ENCODE measurements at places on chromosomes 5 and 9.

DNA sequence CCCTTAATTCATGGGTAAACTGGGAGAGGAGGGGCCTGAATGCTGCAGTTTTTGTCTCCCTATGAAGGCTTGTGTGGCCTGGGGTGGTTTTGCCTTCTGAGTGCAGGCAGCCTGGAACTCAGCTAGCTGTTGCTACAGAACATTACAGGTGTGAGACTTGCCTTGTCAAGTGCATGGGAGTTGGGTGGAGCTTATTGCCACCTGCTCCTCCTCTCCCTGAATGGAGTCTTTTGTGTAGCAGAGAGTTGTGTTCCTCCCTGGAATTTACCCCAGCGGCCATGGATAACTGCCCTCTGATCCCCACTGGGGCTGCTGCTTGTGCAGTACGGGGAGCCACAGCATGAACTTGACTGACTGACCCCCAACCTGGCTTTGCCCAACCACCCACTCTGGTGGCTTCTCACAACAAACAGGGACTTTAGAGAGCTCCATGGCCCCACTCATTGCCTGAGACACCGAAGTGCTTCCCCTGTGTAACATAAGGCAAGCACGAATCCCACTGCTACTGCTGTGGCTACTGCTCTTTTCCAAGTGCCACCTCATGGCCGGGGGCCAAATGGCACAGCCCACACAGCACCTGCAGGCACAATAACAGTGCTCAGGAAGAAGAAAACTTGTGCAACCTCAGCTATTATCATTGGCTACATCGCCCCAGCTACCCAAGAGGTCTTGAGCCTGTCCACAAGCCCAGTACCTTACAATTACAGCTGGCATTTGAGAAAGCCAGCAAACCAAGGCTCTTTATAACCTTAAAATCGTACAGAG is 942.9 kb downstream of the CDH18 start:
- no peak for DNase-seq

- no peak for DNase-seq
These were observed 109.8 kb downstream of the SAXO1 start for GRCh38 chr9:18923167-18923566.

DNA sequence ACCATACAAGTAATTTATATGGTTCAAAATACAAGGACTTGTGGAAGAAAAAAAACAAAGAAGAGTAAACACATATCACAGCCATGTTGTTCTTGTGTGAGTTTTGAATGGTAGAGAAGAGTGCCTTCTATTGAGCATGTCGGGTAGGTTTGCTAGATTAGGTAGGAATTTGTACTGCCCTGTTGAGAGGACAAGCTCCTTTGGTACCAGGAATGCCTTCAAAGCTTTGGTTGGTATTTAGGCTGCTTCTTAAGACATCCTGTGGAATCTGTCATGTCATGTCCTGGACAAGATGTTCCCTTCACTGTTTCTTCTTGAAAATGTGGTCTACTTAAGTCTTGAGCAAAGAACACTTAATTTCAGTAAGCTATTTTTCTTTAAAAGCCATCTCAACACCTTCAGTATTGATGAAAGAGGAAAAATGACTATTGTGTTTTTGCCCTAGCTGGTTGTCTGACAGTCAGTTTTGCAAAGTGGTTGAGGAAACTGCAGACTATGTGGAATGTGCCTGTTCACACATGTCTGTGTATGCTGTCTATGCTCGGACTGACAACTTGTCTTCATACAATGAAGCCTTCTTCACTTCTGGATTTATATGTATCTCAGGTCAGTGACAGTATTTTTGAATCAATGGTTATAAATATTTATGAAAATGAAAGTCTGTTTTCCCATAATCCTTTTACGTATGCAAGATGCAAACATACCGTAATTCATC is 296.9 kb downstream of the ADGRV1 start:
- no peak for DNase-seq

GRCh38 chr5:164048359-164048926 is 543.0 kb downstream of the MAT2B start:
- DNase-seq = no peak

- DNase-seq = no peak
These were observed 23.1 kb upstream of the TDRD7 start for GRCh38 chr9:97388721-97389238.

DNA sequence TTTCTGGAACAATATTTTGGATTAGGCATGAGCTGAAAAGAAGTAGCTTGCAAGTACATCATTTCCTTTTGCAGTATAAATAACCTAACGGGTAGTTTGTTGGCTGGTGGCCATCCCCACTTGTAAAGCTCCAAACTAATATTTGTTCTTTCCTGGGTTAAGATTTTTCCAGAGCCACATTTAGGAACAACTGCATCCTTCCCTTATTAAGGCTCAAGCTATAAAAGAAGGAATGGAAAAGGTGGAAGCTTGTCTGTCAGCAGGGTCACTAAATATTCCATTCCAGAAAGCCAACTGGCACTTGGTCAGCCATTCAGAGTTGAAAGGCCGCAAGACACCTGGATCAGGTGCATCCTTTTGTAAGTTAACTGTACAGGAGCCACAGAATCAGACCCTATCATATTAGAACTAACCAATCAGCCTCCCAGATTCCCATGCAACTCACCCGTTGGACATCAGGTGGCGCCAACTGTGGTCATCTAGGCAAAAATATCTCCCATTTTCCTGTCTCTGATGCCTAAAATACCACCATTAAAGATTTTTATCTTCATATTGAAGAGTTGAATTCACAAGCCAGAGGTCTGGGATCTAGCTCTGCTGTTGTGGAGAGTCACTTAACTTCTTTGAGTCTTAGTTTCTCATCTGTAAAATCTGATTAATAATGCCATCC is 82.9 kb downstream of the PTCD2 start:
- DNase-seq = no peak

DNA sequence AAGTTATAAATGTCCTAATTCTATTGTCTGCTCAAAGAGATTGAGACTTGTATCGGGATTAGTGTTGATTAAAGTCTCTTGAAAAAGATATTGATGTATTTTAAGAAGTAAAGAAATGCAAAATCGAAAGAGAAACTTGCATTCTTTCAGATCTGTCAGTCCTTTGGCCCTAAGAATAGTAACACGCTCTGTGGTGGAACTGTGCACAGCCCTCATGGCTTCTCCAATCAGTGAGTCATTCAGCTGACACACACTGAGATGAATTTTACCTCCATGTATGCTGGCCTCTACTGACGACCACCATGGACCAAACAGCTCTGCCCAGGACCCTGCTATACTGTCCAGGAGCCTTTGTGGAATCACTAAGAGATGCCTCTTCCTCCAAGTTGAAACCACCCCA is 232.4 kb downstream of the ESM1 start:
- DNase-seq = no peak

- DNase-seq = no peak
These were observed 233.4 kb downstream of the COMMD10 start for GRCh38 chr5:116318091-116318854.

DNA sequence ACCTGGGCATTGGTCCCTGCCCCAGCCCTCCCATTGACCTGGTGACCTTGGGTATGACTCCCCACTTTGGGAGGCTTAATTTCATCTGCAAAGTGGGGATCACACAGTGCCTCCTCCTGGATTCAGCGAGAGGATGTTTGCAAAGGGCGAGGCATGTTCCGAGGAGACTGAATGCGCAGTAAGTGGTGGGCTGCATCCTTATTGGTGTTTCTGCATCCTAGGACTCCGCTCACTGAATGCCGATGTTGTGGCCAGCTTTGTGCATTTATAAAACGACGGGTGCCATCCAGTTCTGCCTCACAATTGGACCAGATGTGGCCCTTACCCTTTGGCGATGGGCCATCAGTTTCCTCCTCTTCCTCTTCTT is 23.5 kb upstream of the AIF1L start:
- DNase-seq = no peak

DNA sequence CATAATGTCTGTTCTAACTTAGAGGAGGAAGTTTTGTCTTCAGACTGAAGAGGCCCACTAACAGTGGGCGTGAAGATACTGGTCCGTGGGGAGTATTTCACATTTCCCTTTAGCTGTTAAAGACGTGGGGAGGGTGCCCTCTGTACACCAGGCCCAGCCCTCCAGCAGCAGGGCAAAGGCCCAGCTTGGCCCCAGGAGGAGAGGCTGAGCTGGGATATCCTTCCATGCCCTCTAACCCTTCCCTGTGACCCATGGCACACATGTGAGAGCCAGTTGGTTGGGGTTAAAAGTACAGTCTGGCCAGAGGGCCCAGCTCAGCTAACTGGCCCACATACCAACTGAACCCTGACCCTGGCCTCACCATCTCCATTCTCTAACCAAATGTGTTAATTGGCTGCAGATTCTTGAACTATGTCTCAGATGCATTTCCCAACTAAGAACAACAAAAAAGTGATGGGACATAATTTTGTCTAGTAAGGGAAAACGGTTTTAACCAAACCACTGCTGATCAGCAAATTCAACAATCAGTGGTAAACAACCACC is 74.4 kb downstream of the LHFPL2 start:
- no peak for DNase-seq

DNA sequence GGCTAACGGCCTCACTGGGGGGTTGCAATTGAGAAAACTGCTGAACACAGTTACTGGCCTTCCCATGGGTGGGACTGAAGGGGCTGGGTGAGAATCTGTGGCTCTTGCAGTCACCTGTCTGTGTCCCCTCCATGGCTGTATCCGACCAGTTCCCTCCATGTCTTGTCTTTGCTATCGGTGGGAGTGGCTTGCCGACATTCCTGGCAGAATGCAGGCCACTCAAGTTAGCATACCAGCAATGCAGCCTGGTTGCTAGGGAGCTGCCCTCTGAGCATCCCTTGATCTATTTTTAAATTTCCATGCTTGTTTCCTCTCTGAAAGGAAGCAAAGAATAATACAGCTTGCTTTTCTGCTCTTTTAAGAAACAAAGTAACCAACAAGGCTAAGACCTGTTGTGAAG is 1509.7 kb upstream of the WWC1 start:
- no peak for DNase-seq

DNA sequence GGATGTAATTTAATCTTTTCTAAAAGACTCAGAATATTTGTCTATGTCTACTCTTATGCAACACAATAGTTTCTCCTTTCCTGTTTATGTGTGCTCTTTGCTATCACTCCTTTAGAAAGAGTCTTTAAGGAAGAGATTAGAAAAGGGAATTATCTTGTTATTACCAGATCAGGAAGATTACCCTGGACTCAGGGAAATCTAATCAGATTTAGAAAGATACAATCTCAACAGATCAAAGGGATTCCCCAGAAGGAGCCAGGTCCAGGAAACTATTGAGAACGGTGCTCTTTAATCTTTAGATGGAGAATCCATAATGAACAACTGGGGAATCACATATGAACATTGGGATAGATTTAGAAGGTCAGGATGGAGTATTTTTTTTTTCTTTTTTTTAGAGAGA is 32.4 kb upstream of the ZFR start:
- no peak for DNase-seq

GRCh38 chr9:22528485-22528884 is 81.9 kb downstream of the DMRTA1 start:
- no peak for DNase-seq

- no peak for DNase-seq
These were observed 148.9 kb upstream of the IRX2 start for GRCh38 chr5:2900360-2900759.

- no peak for DNase-seq
These were observed 6.3 kb downstream of the NR2F1-AS1 start for GRCh38 chr5:93574491-93575305.

DNA sequence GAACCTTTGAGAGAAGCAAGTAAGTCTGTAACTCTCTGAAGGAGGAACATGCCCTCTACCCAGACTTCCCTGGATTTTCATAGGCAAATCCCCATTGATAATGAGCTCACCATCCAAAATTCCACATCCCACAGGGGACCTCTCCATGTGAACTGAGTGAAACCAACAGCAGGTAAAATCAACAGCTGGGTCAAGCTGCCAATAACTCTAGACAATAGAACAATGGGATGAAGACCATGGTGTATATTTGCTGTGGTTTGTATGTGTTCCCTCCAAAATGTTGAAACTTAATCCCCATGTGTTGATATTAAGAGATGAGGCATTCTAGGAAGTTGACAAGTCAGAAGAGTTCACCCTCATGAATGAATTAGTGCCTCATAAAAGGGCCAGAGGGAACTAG is 110.2 kb upstream of the MYO10 start:
- DNase-seq = no peak

- DNase-seq = no peak
These were observed 9.6 kb downstream of the PALM2AKAP2 start for GRCh38 chr9:109789556-109789955.

- DNase-seq = no peak
These were observed 14.4 kb upstream of the TMOD1 start for GRCh38 chr9:97487107-97487506.

DNA sequence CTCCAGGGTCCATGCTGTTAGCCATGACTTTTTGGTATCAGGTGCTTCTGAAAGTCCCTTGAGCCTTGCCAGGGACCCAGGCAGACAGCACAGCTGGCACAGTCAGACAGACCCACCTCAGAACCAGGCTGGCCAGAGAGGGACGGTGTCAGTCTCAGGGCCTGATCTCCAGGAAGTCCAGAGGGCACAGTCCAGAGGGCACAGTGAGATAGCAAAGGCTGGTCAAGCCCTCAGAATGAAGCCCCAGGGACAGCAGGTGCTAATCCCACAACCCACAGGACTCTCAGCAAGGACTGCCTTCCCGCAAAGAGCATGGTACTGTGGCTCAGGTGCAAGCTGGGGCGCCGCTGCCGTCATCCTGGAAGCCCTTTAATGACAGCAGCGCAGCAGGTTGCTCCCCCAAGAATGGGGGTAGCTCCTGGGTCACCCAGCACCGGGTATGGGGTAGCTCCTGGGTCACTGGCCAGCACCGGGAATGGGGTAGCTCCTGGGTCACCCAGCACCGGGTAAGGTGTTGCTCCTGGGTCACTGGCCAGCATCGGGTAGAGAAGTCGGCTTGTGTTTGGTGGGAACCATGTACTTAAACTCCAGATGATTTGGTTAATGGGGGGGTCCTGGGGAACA is 105.6 kb upstream of the PHYKPL start:
- DNase-seq = no peak

DNA sequence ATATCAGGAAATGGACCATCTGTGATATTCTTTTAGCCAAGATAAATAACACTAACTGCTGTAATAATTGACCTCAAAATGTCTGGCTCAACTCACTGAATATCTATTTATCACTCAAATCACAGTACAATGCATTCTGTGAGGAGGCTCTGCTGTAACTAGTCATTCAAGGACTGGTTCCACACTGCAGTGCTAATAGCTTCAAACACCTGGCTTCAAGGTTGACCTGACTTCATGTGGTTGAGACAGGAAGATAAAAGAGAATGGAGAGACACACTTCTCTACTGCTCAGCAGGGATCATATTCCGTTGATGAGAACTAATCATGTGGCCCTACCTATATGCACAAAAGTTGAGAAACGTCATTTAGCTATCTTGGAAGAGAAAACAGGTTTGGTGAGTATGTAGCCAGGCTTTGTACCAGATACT is 3.4 kb upstream of the RHOBTB3 start:
- no peak for DNase-seq

GRCh38 chr9:87684627-87685219 is 41.2 kb upstream of the CTSL start:
- DNase-seq = no peak

GRCh38 chr5:2579126-2579525 is 172.4 kb downstream of the IRX2 start:
- DNase-seq = no peak

- no peak for DNase-seq
These were observed 32.0 kb downstream of the SAR1B start for GRCh38 chr5:134600600-134600999.
